ENCODE measurements at places on chromosomes 7 and 10. TPM values are rescaled to one million over a fixed set of nuclear protein-coding genes. Genes with fewer than 3 reads are reported as not detected.

Gene GCK
- 3.7 TPM for total RNA-seq

Gene CPVL
- total RNA-seq: 9.0 TPM

Gene ARHGEF5
- 1.5 TPM for total RNA-seq

Gene CRTAC1
- 40.5 TPM for total RNA-seq

Gene AGMO
- 2.9 TPM for total RNA-seq

Gene WIPF3
- 39.9 TPM for total RNA-seq

Gene TMEM26
- 2.2 TPM for total RNA-seq

Gene CELF2
- 189 TPM for total RNA-seq

Gene CAMK1D
- total RNA-seq: 117 TPM

Gene CNOT4
- total RNA-seq: 48.9 TPM

Gene FKBP6
- not detected for total RNA-seq

Gene MYL10
- total RNA-seq: not detected

Gene NOS3
- 7.9 TPM for total RNA-seq

Gene AGAP5
- total RNA-seq: 10.7 TPM

Gene WDR86
- 7.2 TPM for total RNA-seq

Gene PLAC9
- total RNA-seq: 7.4 TPM

Gene IFIT2
- total RNA-seq: 15.4 TPM

Gene CTAGE15
- total RNA-seq: 0.23 TPM

Gene CLDN3
- not detected for total RNA-seq

Gene ZNF32
- 47.9 TPM for total RNA-seq

Gene CLRN3
- total RNA-seq: not detected

Gene CACNA2D1
- total RNA-seq: 85.7 TPM

Gene STEAP2
- total RNA-seq: 82.7 TPM

Gene OR2A1
- total RNA-seq: not detected

Gene VENTX
- total RNA-seq: 0.47 TPM

Gene GPRIN2
- 1.2 TPM for total RNA-seq

Gene CCL24
- total RNA-seq: not detected

Data from dorsolateral prefrontal cortex (tissue), 122 donors.